ENCODE measurements at places on chromosomes 7 and 10.

GRCh38 chr7:1223196-1223981 lies 9.3 kb upstream of the UNCX start:
- DNase-seq: no peak

- peak; percentile 62 for DNase-seq
Observed at GRCh38 chr7:24965831-24966708, 13.9 kb downstream of the OSBPL3 start.

DNA sequence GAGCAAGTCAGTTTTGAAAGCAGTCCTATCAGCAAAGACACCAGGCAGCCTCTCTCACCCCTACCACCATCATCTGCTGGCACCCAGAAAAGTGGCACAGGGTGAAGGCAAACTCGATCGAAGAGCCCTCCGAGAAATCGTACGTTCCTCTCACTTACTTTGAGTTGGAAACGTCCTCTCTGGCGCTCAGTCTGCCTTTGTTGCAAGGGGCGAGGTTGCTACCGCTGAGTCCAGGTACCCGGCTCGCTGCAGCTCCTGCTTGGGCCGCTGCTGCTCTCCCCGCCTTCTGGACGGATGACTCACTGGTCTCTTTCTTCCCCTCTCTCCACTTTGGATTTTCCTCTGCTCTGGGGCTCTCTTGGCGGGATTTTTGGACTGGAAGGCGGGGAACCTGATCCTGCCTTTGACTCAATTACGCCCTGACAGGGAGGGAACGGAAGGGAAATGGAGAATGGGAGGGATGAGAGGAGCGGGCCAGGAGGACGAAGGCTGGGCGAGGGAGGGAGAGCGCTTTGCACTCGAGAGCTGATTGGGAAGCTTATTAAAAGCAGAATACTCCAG lies at the start of gene PTN:
TSS of gene PTN (minus strand) at position 453 of the 561 bp plus-strand sequence. CDS start 88,760 bp downstream, outside the sequence.
- no peak for DNase-seq

DNA sequence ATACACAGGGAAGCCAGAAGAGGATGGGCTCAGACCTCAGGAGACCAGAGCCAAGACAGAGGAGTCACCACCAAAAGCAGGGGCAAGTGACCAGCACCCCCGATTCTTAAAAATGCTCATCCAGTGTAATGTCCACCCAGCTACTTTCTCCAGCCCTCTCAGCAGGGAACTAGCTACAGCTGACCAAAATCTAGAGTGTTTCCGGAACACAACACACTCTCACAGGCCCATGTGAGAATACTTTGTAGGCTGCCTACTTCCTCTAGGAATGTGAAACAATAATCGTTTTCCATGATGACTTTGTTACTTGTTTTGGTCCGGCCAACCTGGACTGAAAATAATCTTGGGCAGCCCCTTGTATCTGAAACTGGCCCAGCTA lies 14.5 kb downstream of the PSAP start:
- DNase-seq: no peak

DNA sequence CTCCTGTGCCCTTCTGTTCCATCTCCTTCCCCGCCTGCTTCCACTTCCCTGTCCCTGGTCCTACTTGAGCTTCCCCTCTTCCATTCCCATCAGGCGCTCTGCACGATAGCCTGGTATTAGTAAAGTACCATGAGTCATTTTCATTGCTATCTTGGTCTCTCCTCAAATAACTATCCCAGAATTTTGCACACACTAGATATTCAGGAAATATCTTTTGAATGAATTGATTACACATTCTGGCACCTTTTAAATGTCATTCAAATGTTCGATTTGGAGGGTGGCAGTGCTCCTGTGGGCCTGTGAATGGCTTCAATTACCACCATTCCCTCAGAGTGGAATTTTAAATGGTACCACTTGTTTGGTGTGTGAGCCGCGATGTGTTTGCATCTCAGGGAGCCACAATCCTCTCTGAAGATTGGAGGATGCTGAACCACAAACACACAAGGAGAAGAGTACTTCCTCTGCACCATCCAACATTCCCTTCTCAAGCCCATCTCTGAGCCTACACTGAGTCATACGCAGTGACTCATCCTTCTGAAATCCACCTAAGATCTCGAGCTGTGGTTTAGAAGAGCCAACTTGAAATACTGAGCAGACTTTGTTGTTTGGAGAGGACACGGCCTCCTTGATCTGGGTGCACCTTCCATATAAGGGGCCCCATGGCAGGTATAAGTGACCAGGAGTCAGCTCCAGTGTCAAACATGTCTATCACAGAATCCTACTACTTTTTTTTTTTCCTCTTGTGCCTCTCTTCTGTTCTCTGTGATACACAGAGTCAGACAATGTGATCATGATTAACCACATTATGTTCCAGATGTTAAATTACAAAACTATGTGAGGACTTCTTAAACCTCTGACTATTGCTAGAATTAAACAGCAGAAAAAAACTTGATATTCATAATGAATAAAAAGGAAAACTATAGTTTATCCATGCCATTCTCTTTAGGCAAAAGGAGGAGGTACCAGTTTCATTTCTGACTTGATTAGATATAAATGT lies 81.9 kb downstream of the BMPER start:
- DNase-seq: no peak

DNA sequence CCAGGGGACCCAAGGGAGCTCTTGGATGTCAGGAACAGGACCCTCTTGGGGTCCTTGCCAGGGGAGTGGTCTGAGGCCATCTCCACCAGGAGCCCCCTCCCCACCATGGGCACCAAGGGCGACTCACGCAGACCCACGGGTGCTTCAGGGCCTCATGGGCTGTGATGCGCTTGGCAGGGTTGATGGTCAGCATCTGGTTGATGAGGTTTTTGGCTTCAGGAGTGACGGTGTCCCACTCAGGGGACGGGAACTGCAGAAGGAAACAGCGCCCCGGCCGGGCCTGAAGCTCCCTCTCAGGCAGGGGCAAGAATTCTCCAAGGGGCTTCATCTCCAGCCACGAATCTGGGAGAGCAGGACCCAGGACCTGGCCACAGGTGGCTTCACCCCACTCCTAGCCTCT lies 41.3 kb downstream of the YKT6 start:
- DNase-seq: no peak

DNA sequence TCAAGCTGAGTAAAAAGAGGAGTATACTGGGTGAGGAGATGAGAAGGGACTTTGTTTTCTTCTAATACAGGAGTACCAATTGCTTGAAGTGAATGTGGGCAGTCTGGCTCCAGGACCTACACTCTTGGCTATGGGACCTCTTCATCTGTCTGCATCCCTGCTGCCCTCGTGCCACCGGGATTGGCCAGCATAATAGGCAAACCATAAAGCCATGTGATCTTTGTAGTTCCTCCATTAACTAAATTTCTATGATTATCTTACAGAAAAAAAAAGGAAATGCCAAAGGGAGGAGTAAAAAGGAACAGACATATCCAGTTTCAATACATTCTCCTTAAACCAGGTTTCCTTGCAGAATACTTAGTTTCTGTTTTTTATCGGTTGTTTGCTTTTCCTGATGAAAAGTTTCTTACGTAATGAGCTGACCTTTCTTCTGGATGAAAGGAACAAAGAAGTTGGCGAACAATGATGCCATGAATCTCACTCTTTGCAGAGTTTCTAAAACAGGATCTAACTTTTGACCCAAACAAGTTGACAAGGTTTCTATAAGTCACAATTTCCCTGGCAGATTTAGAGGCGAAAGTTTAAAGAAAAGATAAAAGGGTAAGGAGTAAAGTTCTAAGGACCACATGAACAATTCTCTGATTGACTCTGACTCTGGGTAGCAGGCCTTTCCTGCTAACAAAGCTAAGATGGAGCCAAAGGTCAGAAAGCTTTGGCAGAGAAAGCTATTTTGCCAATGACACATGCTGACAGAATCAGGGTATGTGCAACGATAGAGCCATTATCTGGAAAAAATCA lies 54.1 kb downstream of the LAMB1 start:
- DNase-seq: no peak

DNA sequence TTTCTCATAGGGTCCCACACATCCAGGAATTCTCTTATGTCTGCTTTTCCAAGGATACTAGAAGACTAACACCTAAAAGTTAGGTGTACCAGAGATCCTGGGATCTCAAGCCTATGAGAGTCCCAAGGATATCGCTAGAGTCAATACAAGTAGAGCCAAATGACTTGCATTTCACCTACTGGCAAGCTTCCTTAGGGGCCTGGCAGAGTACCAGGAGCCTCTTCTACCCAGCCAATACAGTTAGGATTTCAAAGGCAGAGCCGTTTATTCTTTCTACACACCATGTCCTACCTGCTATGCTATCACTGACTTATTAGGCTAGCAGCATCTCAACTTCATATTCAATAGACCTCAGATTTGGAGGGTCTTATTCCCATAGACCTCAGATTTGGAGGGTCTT lies 53.5 kb upstream of the UNC5B start:
- no peak for DNase-seq

GRCh38 chr7:113159746-113160339 lies 41.5 kb upstream of the SMIM30 start:
- DNase-seq: peak; percentile 4

DNA sequence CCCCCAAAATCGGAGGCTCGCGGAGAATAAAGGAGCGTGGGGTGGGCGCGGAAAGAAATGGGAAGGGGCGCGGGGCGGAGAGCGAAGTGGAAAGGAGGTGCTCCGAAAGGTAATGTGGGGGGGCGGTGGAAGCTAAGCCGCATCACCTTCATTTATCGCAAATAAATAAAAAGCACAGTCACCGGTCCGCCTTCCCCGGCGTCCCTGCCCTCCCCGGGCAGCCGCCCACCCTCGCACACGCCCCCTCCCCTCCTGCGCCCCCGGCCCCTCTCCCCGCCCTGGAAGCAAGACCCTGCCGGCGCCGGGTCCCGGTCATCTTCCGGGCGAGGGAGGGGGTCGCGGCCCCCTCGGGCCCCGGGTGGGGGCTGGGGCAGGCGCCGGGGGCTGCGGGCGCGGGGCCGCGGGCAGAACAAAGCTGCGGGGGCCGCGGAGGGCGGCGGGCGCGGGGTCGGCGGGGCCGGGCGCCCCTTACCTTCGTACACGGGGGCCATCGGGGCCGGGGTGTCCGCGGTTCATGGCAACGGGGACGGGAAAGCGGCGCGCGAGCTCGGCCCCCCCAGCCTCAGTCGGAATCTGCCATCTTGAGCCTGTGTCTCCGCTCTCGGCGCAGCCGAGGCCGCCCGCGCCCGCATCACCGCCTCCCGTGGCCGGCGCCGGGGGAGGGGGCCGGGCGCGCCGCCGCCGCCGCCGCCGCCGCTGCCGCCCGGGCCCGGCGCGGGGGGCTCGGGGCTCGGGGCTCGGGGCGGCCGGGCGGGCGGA lies 486 bp downstream of the HIPK2 start:
- DNase-seq: peak; percentile 33

Measured in stimulated activated naive CD8-positive, alpha-beta T cell treated with anti-CD3 and anti-CD28 coated beads, Interleukin-15, amount 100 ng/mL, for 72 hours (primary cell).